RPMI8226 (cell line): ENCODE measurements at places on chromosomes 6 and 20.

DNA sequence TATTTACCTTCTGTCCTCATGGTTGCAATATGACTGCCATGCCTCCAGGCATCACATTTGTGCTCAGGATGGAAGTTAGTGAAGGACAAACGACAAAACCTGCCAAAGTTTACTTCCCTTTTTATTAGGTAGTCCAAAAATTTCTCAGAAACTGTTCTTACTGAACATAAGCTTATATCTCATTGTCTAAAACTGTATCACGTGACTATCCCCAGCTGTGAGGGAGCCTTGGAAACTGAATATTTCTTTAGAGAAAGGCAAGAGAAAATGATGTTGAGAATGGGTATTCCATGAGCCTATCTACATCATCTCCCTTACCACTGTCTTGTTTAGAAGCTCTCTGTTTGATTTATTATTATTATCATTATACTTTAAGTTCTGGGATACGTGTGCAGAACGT lies 303.6 kb upstream of the PRND start:
- no peak for DNase-seq

DNA sequence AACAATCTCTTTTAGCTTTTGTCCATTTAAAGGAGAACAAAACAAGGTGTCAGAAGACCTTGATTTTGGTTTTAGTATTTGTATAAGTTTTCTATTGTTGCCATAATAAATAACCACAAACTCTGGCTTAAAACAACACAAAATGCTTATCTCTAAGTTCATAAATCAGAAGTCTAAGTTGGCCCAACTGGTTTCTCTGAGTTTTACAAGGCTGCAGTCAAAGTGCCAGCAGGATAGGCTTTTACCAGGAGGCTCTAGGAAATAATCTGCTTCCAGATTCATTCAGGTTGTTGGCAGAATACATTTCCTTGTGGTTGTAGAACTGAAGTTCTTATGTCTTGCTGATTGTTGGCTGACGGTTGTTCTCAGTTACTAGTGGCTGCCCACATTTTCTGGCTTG lies 147.2 kb upstream of the HMGCLL1 start:
- DNase-seq: no peak

DNA sequence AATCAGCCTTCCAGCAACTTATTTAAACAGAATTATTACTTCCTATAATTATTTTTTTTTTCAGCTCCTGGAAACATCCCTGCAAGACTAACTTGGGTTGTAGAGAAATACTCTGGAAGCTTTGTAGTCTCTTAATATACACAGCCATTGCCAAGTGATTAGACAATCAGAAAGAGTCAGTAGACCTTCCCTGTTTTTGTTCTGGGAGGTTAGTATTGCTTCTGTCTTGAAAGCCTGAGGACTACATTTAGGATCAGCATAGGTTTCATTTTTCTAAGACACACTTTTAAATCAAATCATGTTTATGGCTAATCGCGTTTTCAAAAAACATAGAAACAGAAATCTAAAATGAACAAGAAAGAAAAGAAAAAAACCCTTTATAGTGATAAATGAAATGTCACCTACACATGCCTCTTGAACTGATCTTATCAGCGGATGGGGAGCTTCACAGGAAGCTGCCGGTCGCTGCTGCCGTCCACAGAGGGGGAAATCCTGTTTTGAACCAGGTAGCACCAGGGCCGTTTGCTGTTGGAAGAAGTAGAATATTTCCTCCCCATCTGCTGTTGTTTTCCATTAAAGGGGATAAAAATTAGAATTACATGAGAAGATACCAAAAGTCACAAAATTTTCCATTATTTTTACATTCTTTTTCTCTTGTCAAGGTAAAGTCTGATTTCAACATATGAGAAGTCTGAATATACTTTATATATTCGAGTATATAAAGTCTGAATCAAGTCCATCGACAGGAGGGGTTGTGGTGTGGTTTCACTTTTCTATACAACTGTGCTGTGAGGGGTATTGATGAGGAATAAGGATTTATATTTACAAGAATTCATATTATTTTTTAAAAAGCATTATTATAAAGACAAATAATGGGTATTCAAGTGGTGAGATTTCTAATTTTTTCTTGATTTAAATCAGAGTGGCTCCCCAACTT lies 94.6 kb downstream of the ARMC2 start:
- no peak for DNase-seq

GRCh38 chr20:17856024-17856564 lies 112.5 kb downstream of the SNX5 start:
- DNase-seq: peak; percentile 93

GRCh38 chr6:41965429-41966213 lies 24.0 kb upstream of the CCND3 start:
- DNase-seq: no peak

- DNase-seq: no peak
Observed at GRCh38 chr6:6460416-6460815, 128.1 kb upstream of the LY86 start.

DNA sequence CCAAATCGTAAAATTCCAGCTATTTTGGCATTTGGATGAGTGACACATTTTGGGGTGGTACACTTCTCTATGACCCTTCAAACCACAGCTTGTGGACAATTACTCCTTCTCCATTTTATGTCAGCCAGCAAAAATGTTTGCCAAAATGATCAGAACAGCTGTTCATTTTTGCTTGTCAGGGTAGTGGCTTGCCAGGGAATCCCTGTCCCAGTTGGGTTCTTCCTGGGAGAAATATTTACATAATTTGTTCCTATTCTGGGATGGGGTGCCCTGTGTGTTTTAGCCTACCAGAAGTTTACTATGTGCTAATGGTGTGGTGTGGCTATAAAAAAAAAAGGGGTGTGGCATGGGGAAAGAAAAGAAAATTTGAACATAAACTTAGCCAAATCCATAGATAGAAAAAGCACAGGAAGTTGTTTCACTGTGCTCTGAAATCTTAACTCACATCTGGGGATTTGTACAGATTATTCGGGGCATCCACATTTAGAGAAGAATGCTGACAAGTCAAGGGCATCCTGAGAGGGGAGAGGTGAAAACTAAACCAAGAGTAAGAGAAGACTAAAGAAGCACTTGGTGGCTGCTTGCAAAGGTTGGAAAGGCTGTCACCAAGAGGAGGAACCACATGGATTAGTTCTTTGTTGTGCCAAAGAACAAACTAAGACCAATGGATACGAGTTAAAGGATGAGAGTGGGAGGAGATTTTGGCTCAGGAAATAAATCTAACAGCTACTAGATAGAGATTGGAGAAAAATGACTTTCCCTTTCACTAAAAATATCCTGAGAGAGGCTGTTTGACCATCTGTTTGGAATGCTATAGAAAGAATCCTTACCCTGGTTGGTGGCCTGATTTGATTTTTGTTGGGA lies 55.2 kb upstream of the RBM24 start:
- no peak for DNase-seq

- DNase-seq: no peak
Observed at GRCh38 chr6:134739299-134740026, 210.4 kb downstream of the ALDH8A1 start.

- no peak for DNase-seq
Observed at GRCh38 chr6:14818422-14818884, 427.4 kb upstream of the JARID2 start.

DNA sequence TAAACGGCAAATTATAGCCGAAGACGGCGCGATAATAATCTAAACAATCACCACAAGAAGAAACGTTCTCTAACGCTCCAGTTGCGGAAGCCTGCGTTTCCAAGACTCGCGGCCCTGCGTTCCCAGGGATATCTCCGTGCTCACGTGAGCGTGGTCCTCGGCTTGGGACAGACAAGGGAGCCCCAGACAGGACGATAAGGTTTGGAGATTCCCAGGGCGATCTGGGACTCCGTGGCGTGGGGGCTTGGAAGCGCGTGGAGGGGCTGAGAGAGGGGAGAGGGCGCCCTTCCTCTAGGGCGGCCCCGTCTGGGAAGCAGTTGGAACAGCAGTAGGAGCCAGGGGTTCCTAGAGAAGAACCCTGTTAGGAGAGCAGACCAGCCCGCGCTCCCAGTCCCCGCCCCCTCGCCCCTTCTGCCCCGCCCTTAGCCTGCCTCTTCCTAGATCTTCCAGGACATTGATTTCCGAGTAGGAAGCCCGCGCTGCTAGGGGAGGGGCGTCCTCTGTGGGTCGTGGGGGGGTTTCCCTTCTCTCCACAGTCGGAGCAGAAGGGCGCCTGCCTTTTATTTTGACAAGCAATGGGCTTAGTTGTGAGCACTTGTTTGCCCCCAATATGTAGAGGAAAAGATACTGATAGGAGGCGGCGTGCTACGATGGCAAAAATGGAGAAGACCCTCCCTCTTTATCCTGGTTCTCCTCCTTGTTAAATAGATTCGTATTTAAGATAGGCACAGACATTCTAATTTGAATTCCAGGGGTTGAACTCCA lies 10.6 kb downstream of the NRN1 start:
- DNase-seq: no peak

GRCh38 chr6:26233649-26234420 lies 131.2 kb upstream of the BTN3A2 start:
- DNase-seq: peak; percentile 91

- DNase-seq: no peak
Observed at GRCh38 chr6:104940893-104941728, 15.8 kb upstream of the LIN28B start.

DNA sequence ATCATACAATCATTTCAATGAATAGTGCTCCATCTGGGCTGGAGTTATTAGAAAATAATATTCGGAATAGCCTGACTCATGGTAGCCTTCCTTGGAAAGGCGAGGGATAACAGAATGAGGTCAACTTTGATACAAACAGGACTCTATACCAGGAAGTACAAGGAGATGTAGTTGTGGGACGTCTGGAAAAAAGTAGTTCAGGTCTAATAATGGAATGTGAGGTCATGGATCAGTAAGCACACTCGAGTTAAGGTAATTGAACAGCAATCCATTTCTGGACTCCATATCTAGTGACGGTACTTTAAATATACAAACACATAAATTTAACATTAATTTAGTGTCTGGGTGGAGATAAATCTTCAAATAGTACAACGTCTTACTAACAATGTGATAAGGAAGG lies 1204.0 kb upstream of the ADGRB3 start:
- no peak for DNase-seq

DNA sequence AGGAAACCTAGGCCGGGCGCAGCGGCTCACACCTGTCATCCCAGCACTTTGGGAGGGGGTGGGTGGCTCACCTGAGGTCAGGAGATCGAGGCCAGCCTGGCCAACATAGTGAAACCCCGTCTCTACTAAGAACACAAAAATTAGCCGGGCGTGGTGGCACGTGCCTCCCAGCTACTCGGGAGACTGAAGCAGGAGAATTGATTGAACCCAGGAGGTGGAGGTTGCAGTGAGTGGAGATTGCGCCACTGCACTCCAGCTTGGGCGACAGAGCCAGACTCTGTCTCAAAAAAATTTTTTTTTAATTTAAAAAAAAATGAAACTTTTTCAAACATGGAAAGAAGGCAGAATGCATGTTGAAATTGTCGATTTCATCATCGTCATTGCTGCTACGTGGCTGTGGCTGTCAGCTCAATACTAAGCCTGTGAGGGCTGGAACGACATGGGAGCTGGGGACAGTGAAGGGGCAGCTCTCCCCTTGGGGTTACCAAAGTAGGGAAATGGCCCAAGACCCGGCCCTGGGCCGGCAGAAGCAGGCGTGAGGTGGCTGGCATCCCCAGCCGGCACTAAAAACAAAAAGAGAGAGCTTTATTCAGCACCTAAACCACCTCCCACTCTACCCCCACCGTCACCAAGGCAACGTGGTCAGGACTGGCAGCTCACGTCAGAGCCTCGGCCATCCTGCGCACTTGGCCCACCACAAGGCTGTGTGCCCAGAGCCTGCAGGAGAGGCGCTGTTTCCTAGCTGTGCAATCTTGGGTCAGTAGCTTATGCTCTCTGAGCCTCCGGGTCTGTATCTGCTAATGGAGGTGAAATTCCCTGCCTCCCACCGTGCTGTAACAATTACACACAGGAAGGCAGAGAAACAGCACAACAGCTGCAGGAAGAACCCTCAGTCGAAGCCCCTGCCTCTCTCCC lies 30.8 kb downstream of the AGPAT4 start:
- peak; percentile 25 for DNase-seq

DNA sequence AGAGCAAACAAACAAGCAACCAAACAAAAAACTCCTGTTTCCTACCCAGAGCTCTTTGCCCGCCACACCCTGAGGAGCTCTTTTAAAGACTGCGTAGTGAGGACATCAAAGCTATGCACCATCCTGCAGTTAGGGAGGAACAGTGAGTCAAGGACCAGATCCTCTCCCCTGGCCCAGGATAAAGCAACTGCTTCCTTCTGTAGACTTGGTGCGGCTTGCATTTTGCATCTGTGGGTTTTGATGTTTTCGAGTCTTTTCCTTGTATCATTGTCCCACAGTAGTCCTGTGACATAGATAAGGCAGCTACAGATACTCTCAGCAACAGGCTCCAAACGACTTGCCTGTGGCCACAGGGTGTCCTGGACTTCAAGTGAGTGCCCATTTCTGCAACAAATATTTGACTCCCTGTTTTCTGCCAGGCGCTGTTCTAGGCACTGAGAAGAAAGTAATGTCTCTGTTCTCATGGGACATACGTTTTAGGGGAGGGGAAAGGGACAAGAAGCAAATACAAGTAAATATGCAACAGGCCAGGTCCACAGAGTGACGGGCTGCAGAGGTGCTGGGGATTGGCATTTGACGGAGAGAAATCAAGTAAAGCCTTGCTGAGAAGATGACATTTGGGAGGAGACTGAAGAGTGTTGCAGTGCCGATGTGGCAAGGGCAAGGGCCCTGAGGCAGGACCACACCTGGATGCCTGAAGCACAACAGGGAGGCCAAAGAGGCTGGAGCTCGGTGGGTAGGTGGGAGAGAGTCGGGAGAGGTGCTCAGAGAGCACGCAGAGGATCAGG lies 35.9 kb upstream of the MAP3K4 start:
- no peak for DNase-seq

DNA sequence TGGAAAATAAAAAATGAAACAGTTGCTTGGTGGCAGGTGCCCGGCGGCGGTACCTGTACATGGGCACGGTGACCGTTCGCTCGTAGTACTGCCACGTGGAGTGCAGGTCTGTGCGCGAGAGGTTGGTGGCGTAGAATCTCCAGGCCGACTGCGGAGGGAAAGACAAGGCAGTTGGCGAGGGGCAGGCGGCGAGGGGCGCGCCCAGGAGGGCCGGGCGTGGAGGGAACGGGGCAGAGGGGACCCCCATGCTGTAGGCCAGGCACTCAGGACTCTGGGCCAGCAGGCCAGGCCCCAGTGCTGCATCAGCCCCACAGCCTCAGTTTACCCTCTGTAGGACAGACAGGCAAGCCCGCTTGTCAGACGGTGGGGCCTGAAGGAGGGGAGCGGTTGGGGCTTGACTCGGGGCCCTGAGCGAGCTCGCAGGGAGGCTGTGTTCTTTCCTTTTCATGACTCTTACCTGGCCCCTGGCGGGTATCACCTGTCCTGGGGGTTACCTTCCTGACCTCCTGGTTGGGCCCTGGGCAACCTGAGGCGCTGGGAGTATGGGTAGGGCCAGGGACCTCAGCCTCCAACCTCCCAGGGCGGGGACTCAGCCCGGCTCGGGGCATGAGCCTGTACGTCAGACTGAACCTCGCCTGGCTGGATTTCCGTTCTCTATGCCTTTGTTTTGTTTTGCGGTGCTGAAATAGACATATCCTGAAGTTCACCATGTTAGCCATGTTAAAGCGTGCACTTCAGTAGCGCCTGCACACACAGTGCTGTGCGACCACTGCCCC lies 38.5 kb downstream of the KCNQ2 start:
- DNase-seq: no peak
